Foreskin keratinocyte (primary cell): ENCODE measurements at places on chromosomes 2 and 18. TPM values are rescaled to one million over a fixed set of nuclear protein-coding genes. Genes with fewer than 3 reads are reported as not detected.

GRCh38 chr2:27390822-27391679 lies 10.5 kb upstream of the ZNF513 start:
- no peak for DNase-seq

GRCh38 chr2:150209746-150210145 lies 277.7 kb downstream of the RND3 start:
- no peak for DNase-seq

- DNase-seq = no peak
Measured at GRCh38 chr2:127313406-127313805, 19.5 kb upstream of the ERCC3 start.

- DNase-seq = no peak
Measured at GRCh38 chr2:26672112-26672817, 20.3 kb upstream of the KCNK3 start.

GRCh38 chr2:73103018-73103542 lies 9.7 kb downstream of the RAB11FIP5 start:
- DNase-seq = no peak

GREB1 gene
- total RNA-seq = 0.03 and 0.11 TPM in 2 replicates

NEB gene
- total RNA-seq = under 0.01 and 0.27 TPM in 2 replicates

PLCD4 gene
- total RNA-seq = 4.0 and 4.1 TPM in 2 replicates
